GM19239 (cell line): ENCODE measurements at places on chromosomes 13 and 19.

DNA sequence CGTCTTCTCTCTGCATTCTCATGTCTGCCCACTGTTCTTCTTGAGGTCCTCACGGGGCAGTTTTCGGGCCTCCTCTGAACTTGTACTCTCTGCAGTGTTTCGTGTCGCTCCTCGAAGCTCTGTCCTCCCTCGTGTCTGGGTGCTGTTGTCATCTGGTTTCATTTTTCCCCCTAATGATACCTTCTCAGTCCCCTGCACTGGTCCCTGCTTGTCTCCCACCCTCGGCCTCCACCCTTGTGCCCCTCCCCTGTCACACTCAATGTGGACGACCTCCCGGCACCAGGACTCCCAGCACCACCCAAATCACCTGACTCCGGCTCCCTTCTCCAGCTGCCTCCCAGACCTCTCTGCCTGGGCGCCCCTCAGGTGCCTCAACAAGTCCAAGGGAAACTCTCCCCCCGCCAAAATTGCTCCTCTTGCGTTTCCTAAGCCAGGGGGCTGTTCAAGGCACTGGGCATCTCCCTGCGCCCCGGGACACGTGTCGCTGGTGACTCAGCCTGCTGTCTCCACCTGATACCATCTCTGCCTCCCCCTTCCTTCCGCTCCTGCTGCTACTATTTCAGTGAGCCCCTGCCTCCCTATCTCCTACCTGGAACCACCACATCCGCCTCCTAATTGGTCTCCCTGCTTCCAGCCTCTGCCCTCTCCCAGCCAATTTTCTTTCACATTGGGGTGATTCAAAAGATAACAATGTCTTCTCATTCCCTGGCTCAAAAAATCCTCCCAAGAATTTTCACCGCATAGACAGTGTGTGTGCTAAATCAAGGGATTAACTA, 49.5 kb downstream of the RFX2 start:
- no peak for DNase-seq

- no peak for DNase-seq
These were observed 43.5 kb upstream of the TSC22D1 start for GRCh38 chr13:44619651-44620050.

DNA sequence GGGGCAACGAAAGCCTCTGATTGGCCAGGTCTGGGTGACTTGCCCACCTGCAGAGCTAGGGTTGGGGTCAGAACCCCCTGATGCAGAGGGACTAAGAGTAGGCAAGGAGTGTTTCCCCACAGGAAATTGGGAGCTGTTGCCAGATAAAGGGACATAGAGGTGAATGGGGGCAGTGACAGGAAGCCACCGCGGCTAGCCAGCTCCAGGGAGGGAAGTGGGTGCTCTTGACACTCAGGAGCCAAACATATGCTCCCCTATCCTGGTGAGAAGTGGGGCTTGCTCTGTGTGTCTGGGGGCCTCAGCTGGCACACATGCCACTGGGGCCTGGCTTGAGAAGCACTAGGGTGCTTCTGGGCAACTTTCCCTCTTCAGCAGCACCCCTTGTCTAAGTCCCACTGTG, 26.0 kb downstream of the WDR88 start:
- DNase-seq, result no peak

- no peak for DNase-seq
These were observed 2.7 kb upstream of the ZNF43 start for GRCh38 chr19:21838646-21839045.

DNA sequence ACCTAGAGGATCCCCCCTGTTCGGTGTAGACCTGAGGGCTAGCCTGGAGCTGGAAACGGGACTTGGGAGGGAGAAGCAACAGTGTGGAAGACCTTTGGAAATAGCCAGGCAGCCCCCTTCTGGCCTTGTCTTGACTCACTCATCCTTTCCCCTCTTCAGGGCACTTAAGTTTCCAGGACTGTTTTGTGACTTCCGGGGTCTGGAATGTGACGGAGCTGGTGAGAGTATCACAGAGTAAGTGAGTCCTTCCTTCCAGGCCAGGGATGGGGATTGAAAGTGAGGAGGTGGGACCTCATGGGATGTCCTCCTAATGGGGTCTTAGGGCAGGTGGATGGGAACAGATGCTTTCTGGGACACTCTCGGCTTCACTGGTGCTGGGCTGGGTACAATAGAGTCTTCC, 29.4 kb downstream of the LYL1 start:
- DNase-seq, result no peak

GRCh38 chr19:3536429-3537100, 2.4 kb upstream of the TEKTIP1 start:
- no peak for DNase-seq

DNA sequence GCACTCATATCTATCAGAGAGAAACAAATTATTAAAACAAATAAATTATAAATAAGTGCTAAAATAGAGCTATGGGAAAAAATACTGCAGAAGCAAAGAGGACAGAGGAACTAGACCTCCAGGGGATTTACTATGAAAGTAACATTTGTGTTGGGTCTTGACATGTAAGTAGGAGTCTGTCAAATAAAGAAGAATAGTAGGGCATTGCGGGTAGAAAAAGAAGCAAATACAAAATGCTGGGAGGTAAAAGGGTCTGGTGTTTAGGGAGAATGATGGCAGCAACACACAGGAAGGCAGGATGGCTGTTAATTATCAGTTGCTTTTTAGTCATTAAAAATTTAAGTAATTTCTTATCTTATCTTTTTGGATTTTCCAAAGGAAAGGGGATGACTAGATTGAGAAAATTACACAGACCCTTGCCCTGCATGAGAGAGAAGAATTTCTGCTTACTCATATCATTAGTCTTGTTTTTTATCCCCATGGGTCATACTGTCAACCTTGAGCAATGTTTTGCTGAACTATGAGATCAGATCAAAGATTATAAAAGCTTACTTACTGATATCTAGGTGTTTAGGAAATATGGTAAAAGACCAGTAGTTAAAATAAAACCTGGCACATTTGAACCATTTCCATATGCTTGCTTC, 472.7 kb downstream of the DIAPH3 start:
- DNase-seq, result no peak

DNA sequence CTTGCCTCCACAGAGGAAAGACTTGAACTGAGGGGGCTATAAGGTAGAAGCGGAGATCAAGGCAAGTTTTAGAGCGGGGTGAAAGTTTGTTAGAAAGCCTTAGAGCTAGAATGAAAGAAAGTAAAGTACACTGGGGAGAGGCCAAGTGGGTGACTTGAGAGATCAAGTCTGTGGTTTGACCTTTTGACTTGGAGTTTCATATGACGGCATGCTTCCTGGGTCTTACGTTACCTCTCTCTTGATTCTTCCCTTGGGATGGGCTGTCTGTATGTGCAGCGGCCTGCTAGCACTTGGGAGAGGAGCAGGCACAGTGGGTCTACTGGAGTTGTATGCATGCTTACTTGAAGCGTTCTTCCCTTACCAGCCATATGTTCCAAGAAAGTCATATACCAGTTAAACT, 1768.5 kb downstream of the PCDH9 start:
- DNase-seq, result no peak

DNA sequence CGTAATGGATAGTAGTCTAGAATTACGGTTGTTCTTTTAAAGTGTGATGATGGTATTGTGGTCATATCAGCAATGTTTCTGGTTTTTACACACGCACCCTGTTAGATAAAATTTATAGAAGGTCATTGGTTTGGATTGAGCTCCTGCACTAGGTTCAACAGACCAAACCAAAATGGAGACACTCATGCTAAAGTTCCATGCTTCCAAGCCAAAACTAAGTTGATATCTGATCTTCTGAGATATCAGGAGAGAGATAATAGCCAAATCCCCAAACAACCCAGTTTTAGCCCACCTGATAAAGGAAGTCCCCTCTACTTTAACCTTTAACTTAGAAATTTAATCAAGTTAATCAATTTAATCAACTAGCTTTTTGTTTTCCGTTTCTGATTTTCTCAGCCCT, 1.2 kb downstream of the NOSIP start:
- DNase-seq, result no peak

DNA sequence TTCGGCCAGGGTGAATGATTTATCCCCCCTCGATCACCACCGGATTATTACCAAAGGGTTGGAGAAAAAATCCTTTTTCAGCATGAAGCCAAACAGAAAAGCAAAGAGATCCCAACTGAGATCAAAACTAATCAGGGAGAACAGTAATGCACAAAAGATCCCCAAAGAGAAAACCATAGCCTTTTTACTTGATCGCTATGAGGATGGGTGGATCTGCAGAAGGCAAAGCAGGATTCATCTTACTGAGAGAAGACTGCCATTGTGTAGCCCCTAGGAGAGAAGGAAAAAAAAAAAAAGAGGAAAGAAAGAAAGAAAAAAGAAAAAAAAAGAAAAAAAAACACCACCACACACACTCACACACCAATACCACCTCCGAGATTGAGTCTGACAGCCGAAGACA, at the start of gene FGF14:
Gene FGF14 (minus strand): TSS at position 283 of the 400 bp plus-strand sequence.
- DNase-seq, result no peak

- DNase-seq, result no peak
These were observed 41.2 kb downstream of the RUBCNL start for GRCh38 chr13:46345866-46346265.

GRCh38 chr19:6534451-6535093, 3.7 kb downstream of the TNFSF9 start:
- DNase-seq, result no peak
